SW 1271 (cell line): ENCODE measurements at places on chromosomes 5 and 9.

DNA sequence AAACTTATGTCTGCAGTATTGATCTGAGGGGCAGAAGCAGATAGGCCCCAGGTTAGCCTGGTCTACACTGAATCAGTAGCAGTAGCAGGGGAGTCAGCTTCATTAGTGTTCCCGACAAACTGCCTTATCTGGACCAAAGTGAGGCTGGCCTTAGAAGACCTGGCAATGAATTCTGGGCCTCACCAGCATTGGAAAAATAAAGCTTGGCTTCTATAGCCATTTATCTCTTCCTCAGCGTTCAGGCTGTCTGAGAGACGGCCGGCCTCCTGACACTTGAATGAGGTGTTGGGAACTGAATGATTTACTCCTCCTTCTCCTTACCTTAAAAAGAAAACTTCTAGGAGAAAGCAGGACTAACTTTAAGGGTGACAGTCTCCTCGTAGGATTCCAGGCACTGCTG, 141.8 kb upstream of the RUSC2 start:
- DNase-seq = no peak

DNA sequence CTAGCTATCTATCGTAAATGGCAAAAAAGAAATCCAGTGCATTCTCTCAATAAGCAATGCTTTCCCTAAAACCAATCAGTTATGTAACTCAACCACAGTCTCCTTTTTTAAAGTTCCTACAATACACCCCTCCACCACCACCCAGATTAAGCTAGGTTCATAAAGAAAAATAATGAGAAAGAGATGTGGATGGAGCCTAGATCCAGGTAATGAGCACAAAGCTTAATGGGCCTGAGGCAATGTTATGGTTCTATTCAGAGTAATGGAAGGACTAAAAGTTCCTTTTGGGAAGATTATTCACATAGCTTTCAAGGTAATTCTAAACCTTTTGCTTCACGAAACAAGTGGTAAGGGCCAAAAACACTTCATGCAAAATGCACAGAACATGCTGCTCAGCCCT, 113.5 kb downstream of the MPDZ start:
- DNase-seq = no peak

- DNase-seq = no peak
Observed at GRCh38 chr5:179256328-179257175, 88.7 kb downstream of the ADAMTS2 start.

DNA sequence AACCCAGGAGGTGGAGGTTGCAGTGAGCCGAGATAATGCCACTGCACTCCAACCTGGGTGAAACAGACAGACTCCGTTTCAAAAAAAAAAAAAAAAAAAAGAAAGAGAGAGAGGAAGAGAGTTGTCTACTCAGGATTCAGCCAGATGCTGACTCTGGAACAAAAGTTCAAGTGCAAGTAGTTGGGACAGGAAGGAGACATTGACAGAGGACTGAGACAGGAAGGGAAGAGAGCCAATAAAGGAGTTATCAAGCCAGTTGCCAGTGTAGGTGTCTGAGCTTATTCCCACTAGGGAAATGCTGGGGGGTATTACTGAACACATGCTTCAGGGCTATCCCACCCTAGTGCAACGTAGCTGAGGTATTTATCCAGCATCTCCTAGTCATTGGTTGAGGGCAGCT, 147.7 kb upstream of the SLC1A3 start:
- DNase-seq = no peak

GRCh38 chr9:22514871-22515270, 68.2 kb downstream of the DMRTA1 start:
- no peak for DNase-seq

- peak; percentile 65 for DNase-seq
Observed at GRCh38 chr5:99019812-99020697, 91.2 kb upstream of the CHD1 start.

DNA sequence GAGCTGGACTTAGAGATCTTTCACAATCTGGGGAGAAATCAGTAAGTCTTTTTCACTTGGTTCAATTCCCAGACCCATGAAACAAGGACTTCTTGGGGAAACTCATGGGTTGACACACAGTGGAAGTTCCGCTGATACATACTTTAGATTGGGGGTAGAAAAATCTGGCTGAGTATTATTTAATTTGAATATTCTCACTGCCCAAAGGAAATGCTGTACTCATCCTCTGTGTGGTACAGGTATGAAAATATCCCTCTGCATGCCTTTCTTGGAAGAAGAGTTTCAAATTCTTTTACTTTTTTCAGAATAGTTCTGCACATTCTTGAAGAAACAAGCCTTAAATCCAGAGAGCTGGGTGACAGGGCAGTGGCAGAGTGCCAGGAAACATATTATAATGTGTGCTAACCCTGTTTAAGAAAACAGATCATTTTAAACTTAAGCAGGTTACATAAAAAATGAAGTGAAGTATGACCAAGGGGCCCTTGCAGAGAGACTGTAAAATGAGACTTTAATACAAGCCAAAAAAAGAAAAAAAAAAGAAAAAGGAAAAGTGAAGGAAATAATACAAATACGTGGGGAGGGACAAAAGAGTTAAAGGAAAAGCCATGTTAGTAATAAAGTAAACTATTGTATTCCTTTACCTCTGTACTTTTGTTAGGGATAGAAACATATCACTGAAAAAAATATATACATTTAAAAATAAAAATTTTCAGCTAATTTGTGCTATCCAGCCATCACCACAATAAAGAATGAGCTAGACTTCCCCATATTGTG, 173.4 kb upstream of the NR3C1 start:
- no peak for DNase-seq

- DNase-seq = no peak
Observed at GRCh38 chr5:141402553-141403243, at the start of gene PCDHGA9. PCDHGA9 (plus strand) TSS chr5:141402778; CDS start chr5:141402953, 175 bp downstream.

DNA sequence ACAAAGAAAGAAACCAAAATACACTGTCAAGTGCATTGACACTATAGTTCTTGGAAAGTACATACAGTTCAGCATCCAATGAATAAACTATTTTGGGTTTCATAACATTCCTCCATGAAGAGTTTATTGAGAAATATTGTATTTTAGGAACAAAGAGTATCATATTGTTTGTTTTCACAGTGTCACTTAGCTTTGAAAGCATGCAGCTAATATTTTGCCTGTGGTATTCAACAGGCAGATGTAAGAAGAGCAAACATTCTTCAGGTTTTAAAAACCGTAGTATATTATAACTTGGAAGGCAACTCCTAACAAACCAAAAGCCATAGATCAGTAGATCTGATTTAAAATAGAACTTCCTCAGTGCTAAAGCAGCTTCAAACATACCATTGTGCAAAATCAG, 4.5 kb downstream of the PRELID2 start:
- DNase-seq = no peak

- peak; percentile 42 for DNase-seq
Observed at GRCh38 chr5:175821790-175822211, 49.6 kb upstream of the CPLX2 start.

- no peak for DNase-seq
Observed at GRCh38 chr9:129838707-129839259, 3.5 kb downstream of the USP20 start.

- peak; percentile 88 for DNase-seq
Observed at GRCh38 chr5:168314735-168315411, 23.4 kb downstream of the WWC1 start.

DNA sequence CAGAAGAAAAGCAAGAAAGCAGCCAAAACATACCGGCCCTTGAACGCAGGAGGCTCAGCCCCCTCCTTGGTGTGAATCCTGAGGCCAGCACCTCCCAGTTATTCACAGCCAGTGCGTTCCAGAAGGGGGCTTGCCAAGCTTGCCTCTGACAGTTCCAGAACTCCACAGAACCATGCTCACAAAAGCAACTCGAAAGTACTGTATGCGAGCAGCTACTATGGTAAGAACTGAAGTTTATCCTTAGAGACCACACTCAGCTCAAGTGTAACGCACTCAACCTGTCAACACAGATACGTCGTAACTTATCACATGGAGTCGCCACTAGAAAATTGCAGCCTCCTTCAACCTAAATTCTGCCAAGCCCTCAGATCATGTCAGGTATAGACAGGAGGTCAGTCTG, 1.4 kb downstream of the UBAC1 start:
- DNase-seq = no peak

DNA sequence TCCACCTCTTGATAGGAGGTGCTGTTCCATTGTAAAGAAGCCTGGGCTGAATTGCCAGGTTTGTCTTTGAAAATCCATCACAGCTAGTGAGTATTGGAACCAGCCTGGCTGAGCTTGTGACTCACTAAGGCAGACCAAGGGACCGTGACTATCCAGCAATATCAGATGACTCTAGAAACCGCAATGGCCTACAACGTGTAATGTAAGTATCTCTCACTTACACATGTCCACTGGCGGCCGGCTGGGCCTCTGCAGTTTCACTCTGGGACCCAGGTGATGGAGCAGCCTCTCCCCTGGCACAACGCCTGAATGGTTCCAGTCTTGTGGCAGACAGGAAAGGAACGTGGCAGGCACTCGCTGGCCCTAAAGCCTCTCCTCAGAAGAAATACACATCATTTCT, 3.1 kb upstream of the HRH2 start:
- DNase-seq = no peak

DNA sequence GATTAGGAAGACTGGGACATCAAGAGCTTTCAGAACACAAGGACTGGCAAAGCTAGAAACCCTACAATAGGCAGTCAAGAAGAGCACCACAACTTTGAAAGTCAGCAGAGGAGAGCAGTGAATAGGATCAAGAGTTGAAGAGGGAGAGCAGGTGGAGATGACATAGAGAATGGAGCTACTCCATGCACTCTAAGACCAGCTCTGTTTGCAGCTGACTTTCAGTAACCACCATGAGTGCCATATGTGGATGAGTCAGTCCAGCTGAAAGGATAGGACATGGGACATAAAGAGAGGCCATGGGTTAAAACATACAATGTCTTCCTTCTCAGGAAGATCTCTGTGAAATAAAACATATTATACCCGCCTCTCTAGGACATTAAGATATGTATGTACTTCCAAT, 289.1 kb upstream of the KLF4 start:
- no peak for DNase-seq

DNA sequence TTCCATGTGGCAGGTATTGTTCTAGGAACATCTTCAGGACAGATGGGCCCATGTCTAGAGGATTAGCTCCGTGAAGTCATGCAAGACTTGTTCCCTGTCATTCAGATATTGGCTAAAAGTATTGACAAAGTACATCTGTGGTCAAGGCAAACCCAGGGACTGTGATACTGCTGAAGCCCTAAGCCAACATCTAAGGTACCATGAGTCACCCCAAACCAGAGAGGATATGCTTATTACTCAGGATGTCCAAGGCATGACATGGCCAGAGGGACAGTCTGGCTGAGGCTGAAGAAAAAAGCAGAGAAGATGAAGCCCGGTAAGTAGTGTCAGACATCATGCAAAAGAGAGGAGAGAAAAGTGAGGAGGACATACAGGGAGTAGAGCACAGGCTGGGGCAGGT, 31.0 kb downstream of the HMHB1 start:
- DNase-seq = no peak

- no peak for DNase-seq
Observed at GRCh38 chr5:37043693-37044092, 167.1 kb downstream of the NIPBL start.

DNA sequence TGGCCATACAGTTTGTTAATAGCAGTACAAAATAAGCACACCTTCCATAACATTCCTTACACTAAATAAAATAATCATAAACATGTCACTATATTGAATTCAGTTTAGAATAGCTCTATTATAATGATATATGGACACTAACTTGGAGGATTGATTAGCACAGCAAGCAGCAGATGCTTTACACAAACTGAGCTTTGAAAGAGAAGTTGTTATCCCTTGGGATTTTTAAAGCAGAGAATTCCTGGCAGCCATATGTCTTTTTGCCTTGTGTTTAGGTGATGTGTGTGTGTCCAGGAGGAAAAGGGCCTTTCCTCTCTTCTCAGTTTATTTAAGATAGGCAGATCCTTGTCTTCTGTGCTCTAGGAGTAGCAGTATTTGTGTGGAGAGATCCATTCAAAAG, 232.2 kb upstream of the GRIN3A start:
- no peak for DNase-seq

GRCh38 chr5:132232465-132232864, 4.8 kb upstream of the P4HA2 start:
- no peak for DNase-seq

- DNase-seq = peak; percentile 26
Observed at GRCh38 chr9:37747271-37747753, 6.3 kb upstream of the TRMT10B start.

GRCh38 chr9:131743096-131743495, 3.2 kb upstream of the RAPGEF1 start:
- DNase-seq = no peak

DNA sequence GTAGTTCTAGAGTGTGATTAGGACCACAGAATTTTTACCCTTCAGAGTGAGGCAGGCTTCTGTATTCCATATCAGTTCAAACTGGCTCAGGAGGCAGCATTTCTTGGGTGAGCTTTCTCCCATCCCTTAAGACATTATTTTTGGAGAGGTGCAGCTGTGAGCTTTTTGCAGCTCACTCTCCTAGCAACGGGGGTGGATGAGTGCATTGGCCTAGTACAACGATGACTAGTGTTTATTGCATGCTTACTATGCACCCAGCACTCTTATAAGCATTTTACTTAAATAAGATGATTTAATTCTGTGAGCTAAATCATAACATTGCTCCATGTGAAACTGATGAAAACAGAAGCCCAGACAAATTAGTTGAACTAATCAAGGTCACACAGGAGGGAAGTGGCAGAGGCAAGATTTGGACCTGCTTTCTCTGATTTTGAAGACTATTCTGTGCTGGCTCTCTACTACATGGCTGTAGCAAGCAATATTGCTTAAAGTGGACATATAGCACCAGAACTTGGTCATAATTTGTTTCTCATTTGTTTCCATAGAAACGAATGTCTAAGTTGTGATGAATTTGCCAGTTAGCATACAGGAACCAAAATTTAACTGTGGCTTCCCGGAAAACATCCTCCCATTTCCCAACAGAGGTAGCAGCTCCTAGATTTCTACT, 372.1 kb upstream of the RIOK2 start:
- no peak for DNase-seq

DNA sequence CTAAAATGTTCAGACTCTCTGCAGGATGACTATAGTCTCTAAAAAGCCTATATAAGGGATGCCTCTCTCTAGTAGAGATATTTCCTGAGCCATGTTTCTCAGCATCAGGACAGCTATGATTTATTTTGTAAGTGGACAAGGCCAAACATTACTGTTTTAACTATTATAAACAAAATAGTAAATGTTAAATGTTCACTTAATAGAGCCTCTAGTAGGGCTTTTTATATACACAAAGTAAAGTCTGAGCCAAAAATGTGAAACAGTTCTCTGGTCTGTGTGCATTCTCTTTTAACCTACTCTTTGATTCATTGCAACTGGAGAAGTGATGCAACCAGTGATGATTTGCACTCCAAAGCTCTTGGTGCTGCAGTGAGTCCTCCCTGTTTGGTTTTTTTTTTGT, 220.5 kb downstream of the GDNF start:
- no peak for DNase-seq

- no peak for DNase-seq
Observed at GRCh38 chr5:6761333-6761732, 48.1 kb downstream of the TENT4A start.

DNA sequence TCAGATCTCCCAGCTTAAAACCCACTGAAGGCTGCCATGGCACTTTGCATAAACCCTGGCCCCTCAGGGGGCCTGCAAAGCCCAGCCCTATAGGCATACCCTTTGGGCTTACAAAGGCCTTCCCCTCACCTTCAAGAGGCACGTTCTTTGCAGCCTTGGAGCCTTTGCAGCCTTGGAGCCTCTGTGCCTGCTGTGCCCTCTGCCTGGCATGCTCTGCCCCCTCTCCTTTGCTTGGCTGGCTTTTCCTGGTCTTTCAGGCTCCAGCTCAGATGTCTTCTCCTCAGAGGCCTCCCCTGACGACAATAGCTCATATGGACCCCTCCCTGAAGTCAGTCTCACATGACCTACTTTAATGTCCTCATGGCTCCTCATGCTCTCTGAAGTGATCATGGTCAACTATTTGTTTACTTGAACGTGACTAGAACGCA, 60.3 kb downstream of the CXXC5 start:
- no peak for DNase-seq
